ENCODE measurements at places on chromosomes 1 and 21.

GRCh38 chr1:55580845-55581332 lies 365.7 kb upstream of the USP24 start:
- no peak for DNase-seq

DNA sequence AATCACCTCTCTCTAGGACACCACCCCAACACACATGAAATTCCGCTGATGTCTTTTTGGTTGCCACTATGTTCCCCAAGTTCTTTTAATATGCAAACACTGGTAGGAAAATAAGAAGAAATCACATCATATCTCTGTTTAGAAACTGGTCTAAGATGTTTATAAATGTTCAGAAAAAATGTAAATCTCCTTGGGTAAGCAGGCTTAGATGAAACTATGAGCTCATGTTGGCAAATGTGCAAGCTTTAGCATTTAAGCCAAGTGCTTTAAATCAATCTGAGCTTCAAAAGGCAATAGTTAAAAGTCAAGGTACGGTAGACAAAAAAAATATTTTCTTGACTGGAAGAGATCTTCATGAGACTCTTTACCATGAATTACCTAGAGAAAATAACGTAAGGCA lies 25.2 kb upstream of the SLAMF9 start:
- DNase-seq: no peak

DNA sequence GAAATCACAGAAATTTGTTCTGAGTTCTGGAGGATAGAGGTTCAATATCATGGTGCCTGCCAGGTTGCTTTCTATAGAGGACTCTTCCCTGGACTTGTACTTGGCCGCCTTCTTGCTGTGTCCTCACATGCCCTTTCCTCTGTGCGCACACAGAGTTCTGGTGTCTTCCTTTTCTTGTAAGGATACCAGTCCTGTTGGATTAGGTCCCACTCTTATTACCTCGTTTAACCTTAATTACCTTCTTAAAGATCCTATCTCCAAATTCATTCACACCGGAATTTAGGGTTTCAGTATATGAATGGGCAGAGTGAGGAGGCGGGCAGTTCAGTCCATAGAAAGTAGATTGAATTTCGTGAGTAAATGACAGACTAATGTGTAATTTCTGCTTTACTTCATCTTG lies 413.9 kb downstream of the NCAM2 start:
- DNase-seq: no peak

GRCh38 chr1:81551946-81552345 lies 248.8 kb upstream of the ADGRL2 start:
- no peak for DNase-seq

- DNase-seq: no peak
Observed at GRCh38 chr1:56081173-56081572, 498.2 kb downstream of the PLPP3 start.

DNA sequence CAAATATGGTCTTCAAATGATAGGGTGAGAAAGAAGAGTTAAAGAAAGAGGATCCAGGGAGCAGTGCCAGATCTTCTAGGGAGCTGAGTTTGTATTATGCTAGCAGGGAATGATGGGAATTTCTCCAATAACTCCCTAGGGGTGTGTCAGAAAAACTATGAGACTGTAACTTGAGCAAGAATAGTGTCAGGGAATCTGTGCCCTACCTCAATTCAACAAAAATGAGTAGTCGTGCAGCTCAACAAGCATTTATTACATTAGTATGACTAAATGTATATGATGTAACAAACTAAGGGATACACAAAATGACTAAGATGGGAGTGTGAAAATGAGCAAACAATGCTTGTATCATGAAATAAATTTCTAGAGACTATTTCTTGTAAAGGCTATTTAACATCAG lies 24.2 kb downstream of the SPAG17 start:
- no peak for DNase-seq

- no peak for DNase-seq
Observed at GRCh38 chr1:26848941-26849774, 13.8 kb upstream of the SFN start.

DNA sequence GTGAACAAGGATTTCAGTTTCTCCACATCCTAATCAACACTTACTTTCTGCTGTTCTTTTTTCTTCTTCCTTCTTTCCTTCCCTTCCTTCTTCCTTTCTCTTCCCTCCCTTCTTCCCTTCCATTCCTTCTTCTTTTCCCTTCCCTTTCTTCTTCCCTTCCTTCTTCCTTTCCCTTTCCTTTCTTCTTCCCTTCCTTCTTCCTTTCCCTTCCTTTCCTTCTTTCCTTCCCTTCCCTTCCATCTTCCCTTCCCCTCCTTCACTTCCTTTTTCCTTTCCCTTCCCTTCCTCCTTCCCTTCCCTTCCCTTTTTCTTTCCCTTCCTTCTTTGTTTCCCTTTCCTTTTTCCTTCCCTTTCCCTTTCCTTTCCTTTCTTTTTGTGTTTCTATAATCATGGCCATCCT lies 115.3 kb downstream of the KIF26B start:
- no peak for DNase-seq

DNA sequence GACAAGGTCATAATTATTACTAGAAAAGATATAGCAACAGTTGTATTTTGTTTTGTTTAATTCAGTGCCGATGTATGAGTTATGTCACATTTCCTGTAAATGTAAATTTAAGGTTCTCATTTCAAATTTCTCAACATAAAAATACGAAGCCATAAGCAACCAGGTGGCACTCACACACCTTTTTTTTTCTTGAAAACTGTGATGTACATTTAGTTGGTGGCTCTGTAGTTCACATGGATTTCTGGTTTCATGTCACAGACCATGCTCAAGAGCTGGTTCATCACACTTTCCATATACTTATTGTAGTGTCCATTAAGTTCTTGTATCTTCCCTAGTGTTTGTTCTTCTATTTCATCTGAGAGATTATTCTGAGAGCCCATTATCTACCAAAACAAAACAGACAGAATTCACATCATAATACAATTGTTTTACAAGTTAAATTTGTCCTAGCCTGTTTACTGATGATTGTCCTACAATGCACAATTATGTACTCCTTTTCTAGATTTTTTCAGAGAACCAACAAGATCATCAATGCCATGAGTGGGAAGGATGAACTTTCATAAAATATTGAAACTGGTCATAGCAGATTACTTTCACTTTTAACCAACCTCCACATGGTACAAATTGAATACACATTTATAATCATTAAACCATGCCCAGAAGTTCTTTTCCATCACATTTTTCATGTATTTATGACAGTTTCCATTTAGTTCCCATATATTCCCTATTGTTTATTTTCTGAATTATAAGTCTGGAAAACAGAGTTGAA lies 17.1 kb downstream of the ATP6V1G3 start:
- no peak for DNase-seq

GRCh38 chr1:183636783-183637182 lies 1.2 kb upstream of the ARPC5 start:
- DNase-seq: no peak

- DNase-seq: no peak
Observed at GRCh38 chr1:173122958-173123852, 72.5 kb upstream of the TNFSF18 start.

- DNase-seq: no peak
Observed at GRCh38 chr1:39407510-39407895, 83.9 kb upstream of the BMP8A start.

- DNase-seq: peak; percentile 71
Observed at GRCh38 chr1:10494754-10495474, 20.2 kb downstream of the PEX14 start.

DNA sequence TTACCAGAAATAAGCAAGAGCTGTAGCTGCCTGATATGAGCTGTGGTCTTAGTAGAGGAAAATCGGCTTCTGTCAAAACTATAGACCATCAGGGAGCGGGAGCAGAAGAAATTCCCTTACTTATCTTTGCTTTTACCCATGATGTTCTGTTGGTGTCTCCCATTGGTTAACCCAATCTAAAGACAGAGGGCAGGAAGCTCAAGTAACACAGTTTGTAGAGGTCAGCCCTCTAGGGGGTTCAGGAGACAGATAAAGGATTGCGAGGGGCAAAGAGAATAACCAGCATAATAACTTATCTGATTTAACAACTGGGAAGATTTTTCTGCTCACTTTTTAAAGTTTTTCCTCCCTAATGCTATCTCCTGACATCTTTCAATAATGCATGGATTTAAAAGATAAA lies 142.4 kb downstream of the NTMT2 start:
- DNase-seq: no peak

- DNase-seq: no peak
Observed at GRCh38 chr1:51433269-51433971, 85.6 kb downstream of the EPS15 start.

DNA sequence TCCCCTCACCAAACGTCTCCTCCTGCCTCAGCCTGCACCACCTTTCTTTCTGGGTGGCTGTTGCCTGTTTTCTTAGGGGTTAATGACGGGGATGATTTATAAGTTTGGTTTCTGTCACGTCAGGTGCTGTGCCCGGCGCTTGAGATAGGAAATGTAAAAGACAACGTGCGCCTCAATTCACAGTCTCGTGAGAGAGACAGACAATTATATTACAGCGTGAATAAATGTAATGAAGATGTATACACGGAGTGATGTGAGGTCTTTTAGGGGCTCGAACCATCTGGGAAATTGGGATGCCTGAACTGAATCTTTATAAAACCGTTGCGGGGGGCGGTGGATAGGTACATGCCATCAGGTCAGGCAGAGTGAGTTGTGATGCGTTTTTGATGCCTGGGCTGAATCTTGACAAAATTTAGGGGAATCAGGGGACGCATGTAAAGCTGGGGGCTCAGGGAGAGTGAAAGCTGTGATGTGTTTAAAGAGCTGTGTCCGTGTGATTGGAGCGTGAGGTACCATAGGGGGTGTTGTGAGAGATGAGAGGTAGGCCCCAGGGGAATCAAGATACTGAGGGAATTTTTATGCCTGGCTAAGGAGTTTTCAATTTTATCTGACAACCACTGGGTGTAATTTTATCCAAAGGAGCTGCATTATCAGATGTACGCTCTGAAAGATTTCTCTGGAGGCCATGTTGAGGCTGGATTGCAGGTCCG lies 831 bp downstream of the TIPRL start:
- DNase-seq: no peak

- no peak for DNase-seq
Observed at GRCh38 chr1:56774067-56774609, 45.1 kb downstream of the FYB2 start.

- DNase-seq: no peak
Observed at GRCh38 chr1:112744009-112744578, 29.0 kb upstream of the PPM1J start.

DNA sequence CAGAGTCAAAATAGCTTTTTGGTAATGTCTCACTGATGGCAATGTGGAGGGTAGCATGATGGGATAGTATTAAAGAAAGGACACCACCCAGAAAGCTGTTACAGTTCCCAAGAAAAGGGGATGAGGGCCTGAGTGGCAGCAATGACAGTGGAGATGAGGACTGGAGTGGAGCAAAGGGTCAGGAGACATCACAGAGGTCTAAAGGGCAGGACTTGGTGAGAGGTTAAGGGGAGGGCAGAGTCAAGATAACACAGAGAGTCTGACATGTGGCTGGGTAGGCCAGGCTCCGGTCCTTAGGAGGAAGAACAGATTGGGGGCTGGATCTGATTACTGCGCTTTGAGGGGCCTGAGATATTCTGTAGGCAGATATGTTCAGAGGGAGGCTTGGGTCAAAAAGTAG lies 19.3 kb downstream of the ELF3 start:
- DNase-seq: no peak

DNA sequence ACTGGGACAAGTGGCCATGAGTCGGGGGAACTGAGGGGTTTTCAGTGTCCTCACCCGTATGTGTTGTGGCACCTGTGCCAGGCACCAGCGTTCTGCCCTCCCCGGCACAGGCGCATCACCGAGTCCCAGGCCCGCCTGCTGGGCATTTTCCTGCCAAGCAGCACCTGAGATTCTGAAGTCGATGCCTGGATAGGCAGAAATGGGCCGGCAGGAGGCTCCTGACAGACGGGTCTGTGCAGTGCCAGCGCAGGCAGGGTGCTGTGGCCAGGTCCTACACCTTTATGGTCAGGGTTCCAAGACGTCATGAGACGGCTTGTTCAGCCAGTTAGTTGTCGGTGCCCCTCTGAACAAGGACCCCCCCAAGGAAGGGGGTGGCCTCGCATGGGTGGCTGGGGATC lies 10.6 kb downstream of the FAAP20 start:
- no peak for DNase-seq

DNA sequence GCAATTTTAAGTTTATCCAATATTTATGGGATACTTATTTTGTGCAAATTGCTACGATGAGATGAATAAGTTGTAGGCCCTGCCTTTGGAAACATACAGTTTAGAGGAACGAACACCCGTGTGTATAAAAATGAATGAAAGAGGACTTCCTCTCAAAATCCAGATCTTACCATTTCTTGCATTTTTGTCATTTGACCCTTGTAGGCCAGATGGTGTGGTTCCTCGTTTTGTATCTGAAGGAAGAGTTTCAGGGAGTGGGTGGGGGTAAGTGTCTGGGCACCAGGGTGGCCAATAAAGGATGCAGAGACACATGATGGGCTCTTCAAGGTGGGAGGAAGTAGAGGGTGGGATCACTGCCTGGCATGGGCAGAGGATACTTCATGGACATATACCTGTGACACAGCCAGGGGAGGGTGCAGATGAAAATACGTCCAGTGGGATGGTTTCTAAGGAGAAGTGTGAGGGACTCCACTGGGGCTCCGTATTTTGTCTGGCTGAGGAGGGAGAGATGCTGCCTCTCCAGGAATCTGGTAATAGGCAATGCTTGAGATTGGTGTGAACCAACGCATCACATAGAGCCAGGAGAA lies 14.4 kb downstream of the MAPKAPK2 start:
- no peak for DNase-seq

GRCh38 chr1:164779376-164779775 lies 220.4 kb downstream of the PBX1 start:
- no peak for DNase-seq

GRCh38 chr1:54715493-54716298 lies at the start of gene TTC4:
TTC4 (plus strand) TSS chr1:54715861; CDS start chr1:54715909, 48 bp downstream.
- DNase-seq: peak; percentile 60

GRCh38 chr1:14413819-14414490 lies 184.5 kb upstream of the KAZN start:
- no peak for DNase-seq

GRCh38 chr1:220884109-220884980 lies 5.1 kb downstream of the HLX start:
- DNase-seq: no peak

DNA sequence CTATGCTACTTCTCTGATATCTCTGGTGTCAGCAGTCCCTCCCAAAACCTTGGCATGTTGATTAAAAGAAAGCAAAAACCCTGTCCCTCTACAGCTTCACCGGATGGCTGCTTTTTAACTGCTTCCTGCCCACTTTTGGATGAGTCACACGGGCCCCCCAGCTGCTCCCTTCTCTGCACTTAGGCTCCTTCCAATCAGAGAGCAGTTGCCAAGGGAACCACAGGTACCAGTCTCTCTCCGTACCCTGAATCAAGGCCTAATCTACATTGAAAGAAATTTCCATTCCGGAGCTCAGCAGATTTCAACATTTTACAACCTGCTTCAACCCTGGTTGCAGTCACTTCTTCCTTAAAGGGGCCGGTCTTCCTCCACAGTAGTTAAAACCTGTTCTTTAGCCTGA lies 70.6 kb upstream of the GJB5 start:
- DNase-seq: no peak
